SJCRH30 (cell line): ENCODE measurements at places on chromosomes 16 and 17.
A peak's percentile ranks its signal among the peaks of the same experiment; 100 is the strongest.

DNA sequence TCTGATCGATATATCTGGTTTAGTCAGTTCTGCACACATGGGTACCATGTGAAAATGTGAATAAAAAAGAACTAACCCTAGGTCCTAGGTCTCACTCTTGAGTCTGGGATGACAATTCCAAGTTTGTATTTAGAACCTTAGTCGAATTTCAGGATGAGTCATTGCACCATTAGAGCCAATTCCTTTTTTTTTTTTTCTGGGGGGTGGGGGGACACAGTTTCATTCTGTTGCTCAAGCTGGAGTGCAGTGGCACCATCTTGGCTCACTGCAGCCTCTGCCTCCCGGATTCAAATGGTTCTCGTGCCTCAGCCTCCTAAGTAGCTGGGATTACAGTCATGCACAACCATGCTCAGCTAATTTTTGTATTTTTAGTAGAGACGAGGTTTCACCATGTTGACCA is 41.6 kb downstream of the SPAG9 start:
- DNase-seq, result peak; percentile 11

DNA sequence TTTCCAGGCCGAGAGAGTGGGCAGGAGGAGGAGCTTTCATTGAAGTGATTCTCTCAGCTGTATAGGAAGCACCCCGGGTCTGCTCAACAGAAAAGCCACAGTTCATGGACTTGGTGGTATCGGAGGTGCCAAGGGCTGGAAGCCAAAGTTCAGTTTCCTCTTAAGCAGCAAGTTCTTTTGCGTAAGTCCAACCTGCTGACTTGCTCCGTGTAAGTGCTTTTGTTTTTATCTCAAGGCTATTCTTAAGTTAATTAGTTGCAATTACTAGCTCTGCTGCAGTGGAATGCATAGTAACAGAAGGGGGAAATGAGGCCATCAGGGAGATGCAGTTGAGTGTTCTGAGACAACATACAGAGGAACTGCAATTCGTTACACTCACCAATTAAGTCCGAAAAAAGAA is 44.6 kb downstream of the SMIM36 start:
- DNase-seq, result no peak

- no peak for DNase-seq
Observed at GRCh38 chr17:56972111-56972730, 5.7 kb upstream of the SCPEP1 start.

DNA sequence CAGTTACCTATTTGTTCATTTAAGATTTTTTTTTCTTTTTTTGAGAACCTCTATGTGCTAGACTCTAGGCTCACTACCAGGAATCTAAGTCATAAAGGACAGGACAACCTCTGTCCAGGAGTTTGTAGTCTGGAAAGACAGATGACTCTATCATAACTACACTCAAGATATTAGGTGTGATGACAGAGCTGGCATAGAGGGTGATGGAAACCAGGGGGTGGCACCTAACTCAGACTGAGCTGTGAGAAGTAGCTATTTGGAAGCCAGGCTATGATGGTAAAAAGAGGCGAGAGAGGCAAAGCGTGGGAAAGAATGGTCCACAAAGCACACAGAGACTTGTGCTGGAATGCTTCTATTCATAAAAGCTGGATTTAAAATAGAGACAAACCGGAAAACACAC is 372.3 kb downstream of the SEC14L1 start:
- no peak for DNase-seq

DNA sequence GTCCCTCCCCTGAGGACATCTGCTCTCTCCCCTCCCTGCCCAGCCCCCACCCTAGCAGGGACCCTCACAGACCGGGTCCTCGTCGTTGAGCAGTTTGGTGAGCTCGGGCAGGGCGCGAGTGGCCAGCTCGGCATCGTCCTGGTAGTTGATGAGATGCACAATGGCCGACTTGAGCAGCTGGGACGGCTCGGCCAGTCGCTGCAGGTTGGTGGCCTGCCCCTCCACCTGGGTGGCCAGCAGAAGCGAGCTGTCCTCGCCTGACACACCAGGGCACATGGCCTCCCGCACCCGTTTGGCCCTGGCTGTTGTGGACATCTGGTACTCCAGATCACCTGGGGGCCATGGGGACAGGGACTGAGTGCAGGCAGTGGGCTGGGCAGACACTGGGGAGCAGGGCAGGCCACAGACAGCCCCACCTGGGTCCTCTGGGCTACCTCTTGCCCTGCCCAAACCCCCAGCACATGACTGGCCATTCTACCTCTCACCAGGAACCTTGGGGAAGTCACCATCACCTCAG is 17.1 kb downstream of the JUP start:
- DNase-seq, result no peak

- no peak for DNase-seq
Observed at GRCh38 chr17:35022536-35023063, 40.9 kb downstream of the RFFL start.

- no peak for DNase-seq
Observed at GRCh38 chr17:40491486-40491885, 9.9 kb downstream of the TNS4 start.

GRCh38 chr17:51817117-51817516 is 341.4 kb downstream of the CA10 start:
- DNase-seq, result no peak

DNA sequence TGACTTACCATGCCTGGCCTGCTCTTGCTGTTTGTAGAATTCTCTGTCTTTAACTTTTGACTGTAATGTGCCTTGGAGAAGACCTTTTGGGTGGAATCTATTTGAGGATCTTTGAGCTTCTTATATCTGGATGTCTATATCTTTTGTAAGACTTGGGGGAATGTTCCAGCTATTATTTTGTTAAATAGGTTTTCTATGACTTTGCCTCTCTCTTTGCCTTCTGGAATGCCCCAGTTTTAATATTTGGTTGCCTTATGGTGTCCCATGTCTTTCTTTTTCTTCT is 10.3 kb upstream of the PHB1 start:
- no peak for DNase-seq

- no peak for DNase-seq
Observed at GRCh38 chr16:2152695-2153506, 2.7 kb upstream of the TRAF7 start.

- DNase-seq, result no peak
Observed at GRCh38 chr16:50273888-50274325, 7.6 kb downstream of the ADCY7 start.

- no peak for DNase-seq
Observed at GRCh38 chr17:77462090-77462489, 321.3 kb downstream of the SEC14L1 start.
